ENCODE measurements at places on chromosomes 5 and 9.

DNA sequence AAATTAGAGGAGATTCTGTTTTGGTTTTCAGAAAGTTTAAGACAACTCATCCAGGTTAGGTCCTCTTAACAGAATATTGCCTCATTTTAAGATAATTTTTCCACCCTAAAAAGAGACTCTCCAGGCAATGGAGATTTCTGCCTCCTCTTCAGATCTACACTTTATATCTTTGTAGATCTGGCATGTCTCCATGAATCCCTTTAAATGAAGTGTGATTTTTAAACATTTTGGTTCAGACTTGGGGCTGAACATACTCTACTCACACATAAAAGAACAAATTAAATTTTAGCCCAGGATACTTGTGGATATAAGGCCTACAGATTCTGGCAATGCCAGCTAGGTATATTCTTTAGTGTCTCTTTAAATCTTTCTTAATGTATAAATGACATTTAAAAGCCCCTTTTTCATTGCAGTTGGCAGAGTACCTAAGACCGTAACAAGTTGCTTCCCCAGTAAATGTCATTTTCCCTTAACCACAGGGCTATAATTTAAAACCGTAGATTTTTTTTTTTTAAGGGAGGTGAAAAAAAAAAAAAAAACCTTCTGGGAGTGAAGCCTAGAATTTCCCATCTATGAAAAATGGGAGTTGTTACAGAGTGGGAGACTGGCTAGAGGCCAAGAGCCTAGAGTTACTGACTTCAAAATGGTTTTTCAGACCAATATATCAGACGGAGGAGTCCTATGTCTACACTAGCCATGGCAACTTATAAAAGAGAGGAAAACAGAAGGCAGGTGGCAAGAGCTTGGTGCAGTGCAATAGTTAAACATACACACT is 207.8 kb upstream of the TARS1 start:
- no peak for DNase-seq

GRCh38 chr9:72473474-72474261 is 47.7 kb upstream of the TMC1 start:
- DNase-seq = no peak

- DNase-seq = no peak
Observed at GRCh38 chr9:14423815-14424261, 109.9 kb upstream of the NFIB start.

- no peak for DNase-seq
Observed at GRCh38 chr9:3855929-3856328, 330.1 kb upstream of the RFX3 start.

- no peak for DNase-seq
Observed at GRCh38 chr5:111385051-111385450, 127.3 kb downstream of the STARD4 start.

All from activated T-helper 1 cell treated with Interleukin-2 at 50 U/mL for 16 hours (primary cell).